Tibial nerve (tissue), 4 donors: ENCODE measurements at places on chromosomes 7 and 10. TPM values are rescaled to one million over a fixed set of nuclear protein-coding genes. Genes with fewer than 3 reads are reported as not detected.

- DNase-seq: no peak
These were observed 71.3 kb downstream of the CAMK1D start for GRCh38 chr10:12420530-12421120.

DNA sequence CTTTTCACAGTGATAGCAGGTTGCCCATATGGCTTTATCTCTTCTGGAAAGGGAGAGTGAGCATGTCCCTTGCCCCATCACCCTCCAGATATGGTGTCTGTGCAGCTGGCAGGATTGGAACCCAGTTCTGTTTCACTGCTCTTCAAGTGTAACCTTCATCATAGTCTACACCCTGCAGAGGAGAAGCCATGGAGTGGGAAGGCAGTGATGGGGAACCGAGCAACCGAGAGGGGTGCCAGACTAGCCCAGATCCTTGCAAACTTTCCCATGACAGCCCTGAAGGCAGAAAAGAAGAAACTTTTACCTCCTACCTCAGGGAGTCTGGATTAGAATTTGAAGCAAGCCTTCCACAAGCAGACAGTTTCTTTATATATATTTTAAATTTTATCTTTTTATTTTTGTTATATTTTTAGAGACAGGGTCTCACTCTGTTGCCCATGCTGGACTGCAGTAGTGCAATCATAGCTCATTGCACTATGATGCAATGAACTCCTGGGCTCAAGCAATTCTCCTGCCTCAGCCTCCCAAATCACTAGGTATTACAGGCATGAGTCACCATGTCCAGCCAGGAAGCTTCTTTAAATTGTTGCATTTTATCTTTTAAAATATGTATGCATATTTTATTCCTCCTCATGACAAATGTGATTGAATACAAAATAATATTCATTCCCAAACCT lies 133.3 kb downstream of the KCNMA1 start:
- DNase-seq: no peak

DNA sequence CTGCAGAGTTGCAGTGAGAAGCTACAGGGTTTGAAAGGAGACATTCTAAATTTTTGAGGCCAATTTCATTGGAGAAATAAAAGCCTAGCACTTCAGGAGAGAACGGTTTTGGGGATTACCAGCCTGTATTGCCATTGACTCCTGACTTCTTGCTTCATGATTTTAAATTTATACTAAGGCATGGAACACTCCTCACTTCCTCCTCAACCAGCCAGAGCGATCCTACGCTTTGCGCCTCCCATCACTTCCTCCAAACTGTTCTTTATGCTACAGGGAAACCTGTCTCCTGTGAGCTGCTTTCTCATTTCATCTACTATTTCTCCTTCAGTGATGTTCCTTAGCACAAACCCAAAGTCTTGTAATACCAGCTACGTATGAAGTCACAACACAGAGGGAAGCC lies 495.1 kb downstream of the SUGCT start:
- DNase-seq: no peak

DNA sequence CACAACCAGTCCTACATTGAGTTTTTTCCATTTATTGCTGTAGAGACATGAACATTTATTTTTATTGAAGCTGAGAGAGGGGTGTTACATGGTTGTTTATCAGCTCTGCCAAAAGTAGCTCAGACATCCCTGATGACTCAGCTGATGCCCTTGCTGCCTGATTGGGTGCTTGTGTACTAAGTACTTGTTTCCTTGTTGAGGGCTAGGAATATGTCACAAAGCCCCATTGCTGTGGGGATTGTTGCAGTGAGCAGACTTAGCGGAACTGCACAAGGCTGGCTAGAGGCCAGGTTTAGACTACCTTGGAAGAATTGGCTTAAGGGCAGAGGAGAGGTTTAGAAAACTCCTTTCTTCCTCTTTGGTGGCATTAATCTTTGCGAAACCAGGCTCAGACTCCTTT lies 110.6 kb downstream of the AUTS2 start:
- DNase-seq: no peak

GRCh38 chr10:60042262-60042661 lies 135.9 kb upstream of the CCDC6 start:
- DNase-seq: no peak

GRCh38 chr7:117041007-117041406 lies 87.7 kb downstream of the ST7 start:
- no peak for DNase-seq

- no peak for DNase-seq
These were observed 2.6 kb downstream of the PGAM1 start for GRCh38 chr10:97428572-97428981.

Gene INMT
- 21.3 TPM for total RNA-seq
